ENCODE measurements at places on chromosomes 1 and 21.

GRCh38 chr21:33293811-33294216, 27.6 kb downstream of the IL10RB start:
- DNase-seq = no peak

GRCh38 chr1:213492161-213493041, 441.4 kb downstream of the RPS6KC1 start:
- DNase-seq = no peak

- DNase-seq = peak; percentile 89
Measured at GRCh38 chr1:111203681-111204200, 3.3 kb upstream of the DENND2D start.

DNA sequence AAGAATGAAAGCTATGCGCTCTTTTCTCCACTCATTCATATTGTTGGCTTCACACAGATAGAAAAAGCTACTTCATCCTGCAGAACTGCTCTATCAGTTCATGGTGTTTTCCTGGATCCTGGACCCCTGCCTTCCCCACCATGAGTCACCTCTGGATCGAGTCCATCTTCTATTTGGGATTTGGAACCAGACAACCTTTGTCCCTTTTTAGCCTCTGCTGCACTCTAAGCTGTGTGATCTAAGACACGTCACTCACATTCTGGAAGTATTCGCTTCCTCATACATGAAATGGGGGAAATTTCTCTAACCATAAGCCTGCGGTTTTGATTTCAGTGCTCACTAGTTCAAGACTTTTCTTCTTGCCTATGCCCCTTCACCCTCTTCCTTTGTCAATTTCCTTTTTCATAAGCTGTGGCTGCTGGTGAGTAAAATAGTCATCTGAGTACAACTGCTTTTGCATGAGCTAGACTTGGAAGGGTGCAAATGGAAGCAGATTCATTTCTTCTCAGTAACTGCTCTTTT, 14.1 kb upstream of the DEGS1 start:
- peak; percentile 93 for DNase-seq

GRCh38 chr1:27057801-27058625, 45.4 kb upstream of the TENT5B start:
- no peak for DNase-seq

Data from kidney tubule cell (primary cell).